ENCODE measurements at places on chromosomes 1 and 21. TPM values are rescaled to one million over a fixed set of nuclear protein-coding genes. Genes with fewer than 3 reads are reported as not detected.

The SDHC gene
- 203 TPM for total RNA-seq

The SPATA46 gene
- total RNA-seq: not detected

The PTPRC gene
- 29.8 TPM for total RNA-seq

The AZIN2 gene
- total RNA-seq: 6.2 TPM

GRCh38 chr1:98988904-98989555, 15.6 kb downstream of the PLPPR5 start:
- DNase-seq: no peak

DNA sequence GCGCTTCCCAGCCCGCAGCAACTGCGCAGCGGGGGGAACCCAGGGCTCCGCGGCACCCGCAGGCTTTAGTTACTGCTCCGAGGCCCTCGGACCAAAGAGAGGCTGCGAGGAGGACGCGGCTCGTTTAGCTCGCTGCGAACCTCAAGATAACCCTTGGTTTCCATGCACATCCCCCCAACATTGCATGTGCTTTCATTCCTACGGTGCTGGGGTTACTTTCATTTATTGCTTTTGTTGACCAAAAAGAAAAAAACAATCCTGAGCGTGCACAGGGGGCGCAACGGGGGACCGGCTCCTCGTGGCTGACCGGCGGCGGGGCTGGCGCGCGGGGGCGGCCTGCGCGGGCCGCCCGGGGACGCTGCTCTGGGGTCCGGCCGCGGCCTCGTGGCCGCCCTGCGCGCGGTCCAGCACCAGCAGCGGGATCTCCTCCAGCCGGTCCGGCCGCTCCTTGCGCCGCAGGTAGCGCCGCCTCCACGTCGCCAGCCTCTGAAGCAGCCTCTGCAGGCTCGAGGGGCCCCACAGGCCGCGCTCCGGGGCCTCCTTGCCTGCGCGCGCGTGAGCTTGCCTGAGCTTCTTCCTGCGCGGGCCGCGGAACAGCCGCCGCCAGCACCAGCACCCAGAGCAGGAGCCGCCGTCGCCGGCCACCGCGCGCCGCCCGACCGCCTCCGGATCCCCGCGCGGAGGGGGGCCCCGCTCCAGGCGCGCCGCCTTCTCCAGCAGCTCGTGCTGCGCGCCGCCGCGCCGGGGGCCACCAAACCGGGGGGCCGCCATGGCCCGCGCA, 77.4 kb downstream of the DESI2 start:
- DNase-seq: peak; percentile 12

DNA sequence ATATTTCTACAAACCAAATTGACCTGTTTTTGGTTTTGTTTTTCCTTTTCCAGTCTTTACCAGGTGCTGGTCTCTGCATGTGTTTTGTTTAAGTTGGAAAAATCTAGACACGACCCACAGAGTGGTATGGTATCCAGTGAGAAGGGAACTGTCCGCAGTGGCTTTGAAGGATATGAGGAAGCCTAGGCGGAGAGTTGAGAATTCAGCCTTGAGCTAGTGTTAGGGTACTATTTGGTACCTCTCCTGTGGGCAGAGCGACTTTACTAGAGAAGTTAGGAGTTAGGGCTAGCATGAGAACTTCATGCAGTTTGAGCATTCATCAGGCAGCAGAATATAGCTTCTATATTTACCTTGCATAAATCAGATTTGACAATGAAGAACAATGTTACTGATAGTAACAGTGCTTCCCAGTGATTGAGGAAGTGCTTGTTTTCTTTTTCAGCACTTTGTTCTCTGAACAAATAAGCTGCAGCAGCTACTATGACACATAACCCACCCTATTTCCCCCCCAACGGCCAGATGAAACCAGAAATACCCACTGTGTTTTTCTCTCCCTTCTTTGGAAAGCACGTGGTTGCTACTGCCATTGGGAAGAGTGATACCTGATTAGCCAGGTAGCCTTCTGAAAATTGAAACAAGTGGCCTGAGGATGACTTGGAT, 19.0 kb downstream of the MRPS6 start:
- no peak for DNase-seq

- DNase-seq: no peak
Observed at GRCh38 chr1:203325026-203325417, 19.7 kb downstream of the BTG2 start.

DNA sequence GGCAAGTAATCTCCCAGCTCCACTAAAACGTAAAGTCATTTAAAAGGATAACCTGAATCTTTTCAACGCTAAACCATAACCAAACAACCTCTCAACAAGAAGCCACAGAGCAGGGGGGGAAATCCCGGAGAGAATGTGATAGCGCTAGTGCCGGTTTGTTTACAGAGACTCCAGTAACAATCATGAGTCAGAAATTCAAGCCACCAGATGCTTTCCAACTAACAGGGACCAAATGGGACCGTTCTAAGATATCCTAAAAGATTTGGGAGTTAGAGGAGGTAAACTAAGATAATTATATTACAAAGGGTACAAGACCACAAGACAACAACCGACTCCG, 825 bp downstream of the DCAF8 start:
- peak; percentile 46 for DNase-seq

DNA sequence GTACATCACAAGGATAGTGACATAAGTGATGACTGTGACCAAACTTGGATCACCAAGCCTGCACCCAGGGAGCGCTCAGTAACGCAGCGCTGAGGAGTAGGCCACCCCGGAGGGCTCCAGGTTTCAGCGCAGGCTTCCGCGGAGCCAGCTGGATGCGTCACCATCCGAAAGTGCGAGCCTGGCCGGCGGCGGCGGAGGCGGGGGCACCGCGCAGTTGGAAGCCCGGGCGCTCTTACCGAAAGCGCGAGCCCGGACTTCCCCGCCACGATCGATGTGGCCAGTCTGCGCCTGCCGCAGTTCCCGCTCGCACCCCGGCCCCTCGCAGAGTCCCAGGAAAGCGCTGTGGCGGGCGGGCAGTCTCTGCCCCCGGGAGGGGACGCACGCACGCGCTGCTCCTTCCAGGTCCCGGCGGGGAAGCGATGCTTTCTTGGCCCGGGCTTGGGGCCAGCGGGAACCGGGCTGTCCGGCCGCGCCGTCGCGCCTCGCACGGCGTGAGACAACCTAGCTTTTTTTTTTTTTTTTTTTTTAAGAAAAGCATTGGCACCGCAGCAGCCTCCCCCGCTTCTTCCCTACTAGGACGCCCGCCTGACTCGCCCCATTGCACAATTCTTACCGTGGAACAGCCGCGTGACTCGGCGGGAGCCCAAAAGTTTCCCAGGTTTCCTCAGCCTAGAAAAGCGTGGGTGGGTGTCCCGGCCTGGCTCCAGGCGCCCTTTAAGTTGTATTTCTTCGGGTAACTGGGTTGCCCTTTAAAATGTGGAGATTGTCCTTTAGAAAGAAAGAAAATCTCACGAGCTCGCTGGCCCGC, 36.4 kb upstream of the JAK1 start:
- DNase-seq: peak; percentile 85

- DNase-seq: no peak
Observed at GRCh38 chr21:44617071-44617501, 5.2 kb downstream of the KRTAP10-8 start.

DNA sequence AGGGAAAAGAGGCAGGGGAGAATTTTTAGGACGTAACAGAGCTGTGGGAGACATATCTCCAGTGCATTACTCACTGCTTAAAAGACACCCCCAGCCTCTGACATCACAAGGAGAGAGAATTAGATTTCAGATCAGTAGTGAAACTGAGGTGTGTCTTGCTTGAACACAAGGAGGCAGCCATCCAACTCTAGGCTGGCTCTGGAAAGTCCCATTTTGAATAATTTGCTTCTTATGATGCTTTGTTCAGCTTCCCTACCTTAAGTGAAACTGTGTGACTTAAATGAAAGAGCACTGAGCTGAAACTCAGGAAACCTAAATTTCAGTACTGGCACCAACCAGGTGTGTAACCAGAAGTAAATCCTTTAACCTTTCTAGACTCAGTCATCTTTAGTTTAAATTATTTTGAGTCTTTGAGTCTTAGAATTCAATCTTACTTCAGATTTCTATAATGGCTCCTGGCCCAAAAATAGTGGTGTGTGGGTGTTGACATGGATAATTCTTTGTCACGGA, 251.6 kb upstream of the SGIP1 start:
- no peak for DNase-seq

DNA sequence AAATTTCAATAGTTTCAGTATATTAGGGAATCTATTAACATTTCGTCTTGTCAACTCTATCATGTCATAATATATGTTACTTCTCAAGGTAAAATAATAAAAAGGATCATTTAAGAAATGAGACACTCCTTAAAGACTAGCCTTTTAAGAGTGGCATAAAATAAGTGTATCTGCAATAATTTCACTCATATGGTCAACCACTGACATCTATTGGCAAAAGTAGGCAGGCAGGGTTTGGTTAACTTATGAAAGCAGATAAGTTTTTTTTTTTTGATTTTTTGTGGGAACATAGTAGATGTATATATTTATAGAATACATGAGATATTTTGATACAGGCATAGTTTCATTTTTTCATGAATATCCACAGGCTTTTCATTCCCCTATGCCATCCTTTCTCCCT, 5.5 kb upstream of the RGS21 start:
- DNase-seq: no peak

GRCh38 chr21:32687643-32688345, 40.0 kb downstream of the SYNJ1 start:
- DNase-seq: no peak

- peak; percentile 83 for DNase-seq
Observed at GRCh38 chr1:58457023-58457635, 89.4 kb downstream of the OMA1 start.

DNA sequence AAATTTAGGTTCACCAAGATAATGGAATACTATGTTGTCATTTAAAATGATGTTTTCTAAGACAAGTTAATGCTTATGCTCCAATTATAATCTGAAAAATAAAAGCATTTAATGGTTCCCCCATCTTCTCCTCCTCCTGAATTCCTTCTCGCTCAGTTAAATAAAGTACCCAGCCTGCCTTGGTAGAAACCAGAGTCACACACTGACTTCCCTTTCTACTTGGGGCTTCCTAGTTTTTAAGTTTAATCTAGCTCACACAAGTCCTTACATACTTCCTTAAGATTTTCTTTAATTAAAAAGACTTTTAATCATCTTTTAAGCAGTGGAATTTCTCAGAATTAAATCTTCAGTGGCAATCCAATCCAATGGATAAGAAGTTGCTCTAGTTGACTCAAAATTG, 32.9 kb downstream of the CD58 start:
- DNase-seq: no peak

GRCh38 chr21:36104317-36105300, 30.3 kb upstream of the CBR3 start:
- peak; percentile 50 for DNase-seq
